Activated CD8-positive, alpha-beta memory T cell treated with anti-CD3 and anti-CD28 coated beads for 4 hours (primary cell): ENCODE measurements at places on chromosomes 5 and 9.

DNA sequence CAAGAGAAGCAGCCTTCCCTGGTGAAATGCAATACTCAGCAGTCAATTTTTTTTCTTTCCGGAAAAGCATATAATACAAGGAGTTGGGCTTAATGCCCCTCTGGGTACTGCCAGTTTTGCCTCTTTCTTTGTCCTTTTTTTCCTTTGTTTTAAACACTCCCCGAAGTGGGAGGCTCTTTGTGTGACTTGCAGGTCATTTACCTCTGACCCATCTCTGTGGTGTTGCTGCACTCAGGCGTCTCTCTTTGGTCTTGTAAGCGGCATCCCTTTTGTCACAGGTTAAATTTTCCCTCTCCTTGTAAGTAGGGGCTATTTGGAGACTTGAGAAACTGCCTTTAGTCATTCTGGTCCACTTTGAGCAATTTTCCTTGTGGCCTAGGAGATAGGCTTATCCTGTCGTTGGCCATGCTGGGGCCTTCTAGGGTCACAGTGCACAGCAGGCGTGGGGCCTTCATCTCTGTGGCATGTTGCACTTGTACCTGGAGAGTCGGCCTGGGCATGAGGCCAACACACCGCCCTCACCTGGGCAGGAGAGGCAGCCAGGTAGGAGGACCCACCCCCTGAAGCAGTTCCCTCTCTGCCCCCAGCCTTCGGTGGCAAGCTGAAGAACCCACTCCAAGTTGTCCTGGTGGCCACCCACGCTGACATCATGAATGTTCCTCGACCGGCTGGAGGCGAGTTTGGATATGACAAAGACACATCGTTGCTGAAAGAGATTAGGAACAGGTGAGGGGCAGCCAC, 27.7 kb upstream of the CTSL start:
- no peak for DNase-seq

- DNase-seq = no peak
These were observed 3.4 kb downstream of the HAND1 start for GRCh38 chr5:154474396-154475334.

DNA sequence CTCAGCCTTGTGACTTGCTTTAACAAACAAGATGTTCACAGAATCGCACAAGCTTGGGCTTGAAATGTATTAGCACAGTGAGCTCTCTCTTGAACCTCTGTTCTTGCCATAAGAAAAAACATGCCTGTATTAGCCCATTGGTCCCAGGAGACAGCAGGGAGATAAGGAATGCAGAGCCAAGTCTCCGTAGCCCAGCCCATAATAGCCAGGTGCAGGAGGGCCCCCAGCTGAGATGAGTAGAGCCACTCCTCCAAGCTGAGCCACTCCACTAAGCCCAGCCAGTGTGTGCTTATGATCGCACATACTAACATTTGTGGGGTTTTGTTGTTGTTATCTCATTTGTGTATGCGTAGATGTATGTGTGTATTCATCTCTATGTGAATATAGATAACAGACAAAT, 21.6 kb upstream of the SVEP1 start:
- no peak for DNase-seq

- no peak for DNase-seq
These were observed 80.8 kb upstream of the IER5L start for GRCh38 chr9:129258823-129259301.

- DNase-seq = no peak
These were observed 84.6 kb downstream of the PAX5 start for GRCh38 chr9:36949466-36949865.

DNA sequence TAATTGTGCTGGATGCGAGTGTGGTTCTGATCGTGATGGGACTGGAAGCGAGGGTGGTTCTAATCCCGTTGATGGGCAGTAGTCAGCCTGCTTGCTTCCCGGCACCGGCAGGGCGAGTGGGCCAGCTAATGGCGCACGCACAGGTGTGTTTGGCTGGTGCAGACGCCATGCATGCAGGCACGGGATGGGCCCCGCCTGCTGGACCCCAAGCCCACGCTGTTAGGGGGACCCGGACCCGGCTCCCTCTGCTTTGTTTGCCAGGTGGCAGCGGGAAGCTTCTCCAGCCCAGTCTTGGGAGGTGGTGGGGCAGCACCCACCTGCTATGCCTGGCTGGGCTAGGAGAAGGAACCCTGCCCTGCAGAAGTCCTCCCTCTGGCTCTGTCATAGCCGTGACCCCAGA, 70.3 kb downstream of the VAV2 start:
- DNase-seq = no peak

DNA sequence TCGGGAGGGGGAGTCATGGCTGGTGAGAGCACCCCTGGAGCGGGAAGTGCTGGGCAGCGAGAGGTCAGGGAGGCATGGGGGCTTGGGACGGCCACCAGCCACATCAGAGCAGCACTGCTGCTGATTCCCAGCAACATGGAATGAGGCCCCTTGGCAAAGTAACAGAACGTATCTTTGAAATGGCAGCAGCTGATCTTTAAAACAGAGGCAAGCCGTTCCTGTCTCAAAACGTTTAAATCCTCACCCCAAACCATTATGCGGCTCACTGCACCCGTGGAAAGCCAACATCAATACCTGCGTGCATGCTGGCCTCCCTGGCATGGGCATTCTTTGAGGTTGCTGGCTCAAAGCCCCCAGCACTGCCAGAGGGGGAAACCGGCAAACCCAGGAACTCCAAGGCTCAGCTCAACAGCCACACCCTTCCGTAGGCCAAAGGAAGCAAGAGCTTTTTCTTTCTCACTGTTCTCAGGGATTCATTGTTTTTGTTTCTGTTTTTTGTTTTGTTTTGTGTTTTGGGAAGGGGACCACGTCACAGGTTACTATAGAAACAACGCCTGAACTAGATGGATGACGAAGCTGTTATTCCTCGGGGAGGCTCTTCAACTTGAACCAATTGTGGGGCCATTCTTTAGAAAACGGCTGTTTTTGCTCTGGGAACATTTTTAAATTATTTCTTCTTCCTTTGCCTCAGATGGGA, 28.1 kb upstream of the OBP2B start:
- DNase-seq = no peak

DNA sequence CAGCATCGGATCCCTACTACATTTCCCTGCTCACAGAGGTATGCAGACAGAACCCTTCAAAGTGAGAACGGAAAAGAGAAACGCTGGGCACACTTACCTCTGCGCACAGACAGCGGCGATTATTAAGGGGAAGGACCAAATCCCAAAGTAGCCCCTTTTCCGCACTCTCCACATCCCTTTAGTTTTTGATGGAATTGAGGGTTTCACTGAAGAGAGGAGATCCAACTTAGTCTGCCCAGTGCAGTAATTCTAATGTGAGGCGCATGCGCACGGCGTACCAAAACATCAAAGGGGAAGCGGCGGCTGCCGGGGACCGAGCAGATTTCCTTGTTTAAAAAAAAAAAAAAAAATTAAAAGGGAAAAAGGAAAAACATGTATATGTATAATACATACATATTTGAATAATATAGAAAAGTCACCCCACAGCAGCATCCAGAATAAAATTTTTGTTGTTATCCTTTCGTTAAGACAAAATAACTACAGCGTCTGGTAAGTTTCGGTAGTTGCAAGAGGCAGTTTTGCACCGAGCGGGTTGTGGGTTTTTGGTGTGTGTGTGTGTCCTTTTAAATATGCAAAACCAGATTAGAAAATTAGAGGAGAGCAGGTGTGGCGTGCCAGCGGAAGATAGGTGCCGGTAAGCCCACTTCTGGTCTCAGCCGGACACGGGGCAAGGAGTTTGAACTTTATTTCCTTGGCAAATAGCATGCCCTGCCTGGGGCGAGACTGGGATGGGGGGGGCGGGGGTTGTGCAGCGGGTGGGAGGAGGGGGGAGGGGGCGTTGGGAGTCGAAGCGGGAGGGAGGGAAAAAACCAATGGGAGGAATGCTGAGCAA, at the start of gene GABRB2:
GABRB2 (minus strand) TSS at position 256 of the 832 bp plus-strand sequence; CDS start at position 174, 82 bp downstream.
- no peak for DNase-seq

DNA sequence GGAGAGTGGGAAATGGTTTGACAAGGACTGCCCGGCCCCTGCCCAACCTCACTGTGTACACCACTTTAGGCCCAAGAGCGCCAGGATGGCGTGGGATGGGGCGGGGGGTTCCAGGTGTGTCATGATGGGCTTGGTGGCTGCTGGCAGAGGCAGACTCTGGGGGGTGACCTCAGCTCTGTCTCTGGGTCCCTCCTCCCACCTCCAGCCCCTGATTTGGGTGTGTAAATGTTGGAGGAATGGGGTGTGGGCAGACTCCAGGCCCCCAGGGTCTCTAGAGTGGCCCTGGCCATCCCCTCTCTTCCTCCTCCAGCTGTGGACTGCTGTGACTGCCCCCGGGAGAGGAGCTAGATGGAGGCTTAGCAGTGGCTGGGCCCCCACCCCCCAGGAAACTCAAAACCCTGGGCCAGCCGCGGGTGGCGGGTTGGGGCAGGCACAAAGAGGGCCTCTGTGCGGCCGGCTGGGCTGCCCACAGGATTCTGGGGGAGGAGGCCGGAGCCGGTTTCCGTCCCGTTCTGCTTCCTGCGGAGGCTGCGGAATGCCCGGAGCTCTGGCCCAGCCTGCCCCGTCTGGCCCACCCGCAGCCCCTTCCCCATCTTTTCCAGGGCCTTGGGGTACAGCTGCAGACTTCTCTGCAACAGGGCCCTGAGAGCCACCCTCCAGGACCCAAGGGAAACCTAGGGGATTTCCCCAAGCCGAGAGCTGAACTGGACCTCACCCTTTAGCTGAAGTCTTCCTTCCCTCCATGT, 23.1 kb downstream of the CXXC5 start:
- no peak for DNase-seq

- DNase-seq = no peak
These were observed 24.0 kb downstream of the ENC1 start for GRCh38 chr5:74616236-74617146.

GRCh38 chr9:37034305-37034937, 353 bp upstream of the PAX5 start:
- DNase-seq = no peak
